ENCODE measurements at places on chromosomes 3 and 15. TPM values are rescaled to one million over a fixed set of nuclear protein-coding genes. Genes with fewer than 3 reads are reported as not detected.

The PLA2G4D gene
- total RNA-seq: 0.09 TPM

- DNase-seq: no peak
These were observed 20.3 kb downstream of the BBS4 start for GRCh38 chr15:72706266-72706665.

The TMEM108 gene
- 9.1 TPM for total RNA-seq

GRCh38 chr15:36791844-36792571 lies 212.6 kb downstream of the CDIN1 start:
- no peak for DNase-seq

The PLA1A gene
- total RNA-seq: 0.73 TPM

DNA sequence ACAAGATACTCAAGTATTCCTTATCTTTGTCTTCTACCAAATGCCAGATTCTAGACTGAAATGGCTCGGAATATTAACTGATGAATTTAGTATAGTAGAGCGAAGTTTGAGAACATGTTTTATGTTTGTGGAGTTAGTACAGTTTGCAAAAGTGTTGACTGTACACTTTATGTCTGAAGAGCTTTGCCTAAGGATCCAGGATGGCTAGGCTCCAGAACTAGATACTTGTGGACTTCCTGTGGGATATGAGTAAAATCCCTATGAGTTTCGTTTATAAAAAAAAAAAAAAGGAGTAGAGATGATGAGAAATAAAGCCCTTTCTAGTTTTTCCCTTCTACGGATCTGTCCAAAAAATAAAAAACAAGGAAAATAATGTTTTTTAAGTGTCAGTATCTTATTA lies 96.7 kb downstream of the TP63 start:
- no peak for DNase-seq

The IL1RAP gene
- total RNA-seq: 6.4 TPM

The CILP gene
- total RNA-seq: 0.27 TPM

- no peak for DNase-seq
These were observed 12.4 kb downstream of the PIF1 start for GRCh38 chr15:64813075-64813474.

- no peak for DNase-seq
These were observed 10.4 kb upstream of the RTP1 start for GRCh38 chr3:187186801-187187421.

DNA sequence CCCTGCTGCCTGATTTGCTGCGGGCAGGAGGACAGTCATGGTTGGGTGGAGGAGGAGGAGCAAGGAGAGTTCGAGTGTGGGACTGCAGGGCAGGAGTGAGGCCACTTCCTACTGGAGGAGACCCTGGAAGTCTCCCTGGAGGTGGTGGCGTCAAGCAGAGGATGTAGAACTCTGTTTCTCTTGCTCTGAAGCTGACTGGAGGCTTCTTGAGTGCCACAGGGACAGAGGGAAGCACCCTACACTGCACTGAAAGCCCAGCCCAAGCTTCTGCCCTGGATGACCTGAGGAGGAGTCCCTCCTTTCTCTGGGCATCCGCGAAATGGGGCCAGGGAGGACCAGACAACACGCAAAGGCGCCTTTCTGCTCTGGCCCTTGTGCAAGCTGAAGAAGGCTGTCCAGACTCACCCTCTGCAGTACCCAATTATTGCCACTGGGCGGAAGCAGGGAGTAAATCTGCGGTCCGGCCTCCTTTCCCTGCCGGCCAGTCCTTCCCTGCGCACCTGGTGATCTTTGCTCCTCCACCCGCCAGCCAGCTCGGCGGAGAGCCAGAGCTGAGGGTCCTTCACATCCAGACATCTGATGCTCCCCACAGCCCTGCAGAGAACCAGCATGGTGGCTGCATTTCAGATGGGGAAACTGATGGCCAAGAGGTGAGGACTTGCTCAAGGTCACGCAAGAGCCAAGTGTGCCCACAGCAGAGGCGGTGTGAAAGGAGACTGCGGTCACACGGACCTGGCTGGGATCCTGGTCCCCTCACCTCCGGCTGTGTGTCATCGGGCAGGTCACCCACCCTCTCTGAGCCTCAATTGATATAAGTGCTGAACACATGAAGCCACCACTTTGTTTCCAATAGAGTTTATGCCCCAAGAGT lies 207.1 kb downstream of the TBC1D2B start:
- DNase-seq: peak; percentile 74

DNA sequence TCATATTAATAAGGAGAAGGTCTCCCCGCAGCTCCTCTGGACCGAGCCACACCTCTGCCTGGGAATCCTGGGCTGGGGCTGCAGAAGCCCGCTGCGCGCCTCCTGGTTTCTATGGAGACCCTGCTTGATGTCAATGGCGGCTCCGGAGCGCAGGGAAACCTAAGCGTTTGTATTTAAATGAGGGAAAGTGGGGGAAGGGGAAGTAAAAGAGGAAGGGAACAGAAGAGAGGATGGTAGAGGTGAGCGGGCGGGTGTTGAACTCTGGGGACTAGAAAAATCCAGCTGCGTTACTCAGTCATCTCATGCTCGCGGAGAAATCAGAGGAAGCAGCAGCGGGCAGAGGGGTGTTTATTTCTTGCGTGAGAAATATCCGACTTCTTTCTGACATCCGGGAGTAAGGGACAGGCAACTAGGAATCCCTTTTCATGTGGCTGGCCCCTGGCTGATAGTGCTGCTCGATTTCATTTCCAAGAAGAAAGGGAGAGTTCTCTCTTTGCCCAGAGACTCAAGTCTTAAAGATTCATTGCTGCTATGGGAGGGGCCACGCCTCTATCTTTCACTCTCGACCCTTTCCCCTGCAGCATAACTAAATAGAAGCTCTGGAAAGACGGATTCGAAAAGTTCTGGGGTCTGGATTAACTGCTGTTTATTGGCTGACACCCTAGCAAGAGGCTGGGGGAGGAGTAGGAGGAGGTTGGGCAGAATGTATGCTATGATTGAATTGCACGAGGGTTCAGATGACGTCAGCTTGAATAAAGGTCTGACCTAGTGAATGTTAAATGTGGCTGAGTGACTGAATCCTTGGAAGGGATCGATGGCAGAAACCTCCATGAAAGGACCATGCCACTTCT lies 110.5 kb upstream of the GAP43 start:
- DNase-seq: peak; percentile 26

DNA sequence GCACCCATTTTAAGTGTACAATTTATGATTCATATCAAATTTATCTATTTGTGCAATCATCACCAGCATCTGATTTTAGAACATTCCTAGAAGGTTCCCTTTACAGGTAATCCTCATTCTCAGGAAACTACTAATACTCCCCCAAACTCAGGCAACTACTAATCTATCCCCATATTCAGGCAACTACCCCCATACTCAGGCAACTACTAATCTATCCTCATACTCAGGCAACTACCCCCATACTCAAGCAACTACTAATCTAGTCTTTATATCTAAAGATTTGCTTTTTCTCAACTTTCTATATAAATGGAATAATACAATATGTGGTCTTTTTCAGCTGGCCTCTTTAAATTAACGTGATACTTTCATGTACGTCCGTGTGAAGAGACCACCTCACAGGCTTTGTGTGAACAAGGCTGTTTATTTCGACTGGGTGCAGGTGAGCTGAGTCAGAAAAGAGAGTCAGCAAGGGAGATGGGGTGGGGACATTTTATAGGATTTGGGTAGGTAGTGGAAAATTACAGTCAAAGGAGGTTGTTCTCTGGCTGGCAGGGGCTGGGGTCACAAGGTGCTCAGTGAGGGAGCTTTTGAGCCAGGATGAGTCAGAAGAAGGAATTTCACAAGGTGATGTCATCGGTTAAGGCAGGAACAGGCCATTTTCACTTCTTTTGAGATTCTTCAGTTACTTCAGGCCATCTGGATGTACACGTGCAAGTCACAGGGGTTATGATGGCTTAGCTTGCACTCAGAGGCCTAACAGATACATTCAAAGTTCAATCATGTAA lies 1444.5 kb upstream of the CADM2 start:
- DNase-seq: no peak

GRCh38 chr3:177589911-177590381 lies 392.7 kb upstream of the TBL1XR1 start:
- no peak for DNase-seq

The LPCAT4 gene
- total RNA-seq: 26.2 TPM

DNA sequence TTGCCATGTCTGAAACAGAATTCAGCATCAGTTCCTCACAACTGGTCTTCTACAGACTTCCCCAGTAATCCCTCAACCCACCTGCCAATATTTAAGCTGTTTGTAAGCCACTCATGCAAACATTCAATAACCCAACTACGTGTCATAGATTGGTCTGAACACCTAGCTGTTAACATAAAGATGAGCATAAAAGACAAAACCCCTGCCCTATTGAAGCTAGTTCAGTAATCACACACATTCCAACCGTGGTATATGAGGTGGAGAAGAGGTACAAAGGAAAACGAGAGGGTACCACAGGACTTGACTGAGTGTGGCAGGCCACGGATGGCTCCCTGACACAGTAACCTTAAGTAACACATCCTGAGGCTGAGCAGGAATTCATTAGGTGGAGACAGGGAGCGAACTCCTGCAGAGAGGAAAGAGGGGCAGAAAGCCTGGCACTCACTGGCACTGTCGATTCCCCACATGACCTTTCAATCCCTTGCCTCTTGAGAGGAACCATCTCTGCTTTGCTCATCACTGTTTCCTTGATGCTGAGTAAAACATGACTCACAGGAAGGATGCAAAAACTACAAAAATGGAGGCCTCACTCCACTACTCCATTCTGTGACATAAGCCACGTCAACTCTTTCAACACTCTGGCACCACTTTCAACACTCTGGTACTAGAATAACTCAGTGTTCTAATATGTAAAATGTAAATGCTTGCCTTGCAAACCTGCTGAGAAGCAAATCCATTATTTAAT lies 31.3 kb downstream of the RPN1 start:
- DNase-seq: no peak
